ENCODE measurements at places on chromosomes 13 and 19.
A peak's percentile ranks its signal among the peaks of the same experiment; 100 is the strongest.

DNA sequence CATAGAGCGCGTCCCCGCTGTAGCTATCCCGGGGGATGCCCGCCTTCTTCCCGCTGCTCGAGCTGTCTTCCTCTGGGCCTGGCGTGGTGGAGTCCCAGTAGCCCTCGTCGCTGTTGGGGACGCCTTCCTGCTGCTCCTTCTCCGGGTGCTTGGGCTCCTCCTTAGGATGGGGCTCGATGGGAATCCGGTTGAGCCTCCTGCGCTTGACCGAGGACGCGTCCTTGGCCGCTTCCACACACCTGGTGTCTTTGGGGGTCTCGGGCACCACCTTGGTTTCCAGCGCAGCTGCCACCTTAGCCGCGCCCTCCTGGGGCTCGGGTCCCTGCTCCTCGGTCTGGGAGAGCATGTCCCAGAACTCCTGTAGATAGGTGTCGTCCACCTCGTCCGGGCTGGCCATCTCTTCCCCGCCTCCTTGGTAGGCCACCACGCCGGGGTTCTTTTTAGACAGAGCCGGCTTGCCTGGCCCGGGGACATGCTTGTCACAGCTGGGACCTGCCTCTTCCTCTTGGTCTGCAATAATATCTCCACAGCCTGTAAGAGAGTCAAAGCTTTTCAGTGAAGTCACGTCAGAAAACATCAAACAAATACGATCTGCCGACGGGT, 2.0 kb downstream of the AMER2 start:
- DNase-seq = no peak

GRCh38 chr19:4722671-4723594, 709 bp downstream of the DPP9 start:
- DNase-seq = peak; percentile 31

GRCh38 chr13:73551736-73552135, 492.9 kb downstream of the KLF5 start:
- DNase-seq = no peak

DNA sequence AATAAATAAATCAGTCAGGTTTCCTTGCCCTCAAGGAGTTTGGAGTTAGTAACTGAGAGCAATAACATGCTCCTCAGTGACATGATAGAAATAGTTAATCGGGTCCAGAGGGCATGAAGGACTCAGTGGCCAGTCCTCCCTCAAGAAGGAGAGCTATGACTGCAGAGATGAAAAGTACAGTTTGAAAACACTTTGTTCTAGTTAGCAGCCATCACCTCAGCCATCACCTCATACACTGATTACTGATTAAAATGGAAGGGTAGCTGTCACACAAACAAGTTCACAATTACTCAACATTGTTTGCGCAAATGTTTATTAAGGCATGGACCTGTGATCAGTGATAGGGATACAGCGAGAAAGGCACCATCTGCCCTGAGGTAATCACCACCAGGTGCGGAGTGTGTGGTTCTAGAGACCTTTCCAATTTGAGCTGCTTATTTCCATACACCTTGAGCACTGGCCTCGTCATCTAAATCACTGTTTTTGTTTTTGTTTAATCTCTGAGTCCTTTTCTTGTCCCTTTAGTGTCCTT, 85.3 kb upstream of the RAP2A start:
- DNase-seq = no peak

- peak; percentile 86 for DNase-seq
Measured at GRCh38 chr19:13104360-13104847, 1.7 kb upstream of the LYL1 start.

DNA sequence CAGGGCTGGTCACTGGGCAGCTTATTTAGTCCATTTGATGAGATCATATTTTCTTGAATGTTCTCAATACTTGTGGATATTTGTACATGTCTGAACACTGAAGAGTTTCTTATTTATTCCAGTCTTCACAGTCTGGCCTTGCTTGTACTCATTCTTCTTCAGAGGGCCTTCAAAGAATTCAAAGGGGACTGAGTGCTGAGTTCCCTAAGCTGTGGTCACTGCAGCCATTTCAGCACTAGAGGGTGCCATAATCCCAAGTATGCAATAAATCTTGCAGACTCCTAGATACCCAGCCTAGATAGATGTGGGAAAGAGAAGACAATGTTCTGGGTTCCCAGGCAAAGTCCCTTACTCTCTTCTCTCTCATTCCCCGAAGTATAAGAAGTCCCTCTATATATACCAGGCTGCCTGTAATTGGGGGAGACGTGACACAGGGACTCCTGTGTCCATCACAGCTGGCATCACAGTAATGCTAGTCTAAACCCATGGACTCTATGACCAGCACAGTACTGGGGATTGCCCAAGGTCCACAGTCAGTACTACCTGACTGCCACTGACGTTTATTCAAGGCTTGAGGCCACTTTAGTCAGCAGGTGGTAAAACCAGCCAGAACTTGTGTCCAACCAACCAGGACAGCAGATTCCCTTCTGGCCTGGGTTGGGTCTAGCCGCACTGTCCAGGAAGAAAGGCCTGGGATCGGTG, 8.9 kb upstream of the VN1R1 start:
- no peak for DNase-seq

GRCh38 chr19:43820098-43820883, 6.8 kb upstream of the ZNF283 start:
- DNase-seq = peak; percentile 51

DNA sequence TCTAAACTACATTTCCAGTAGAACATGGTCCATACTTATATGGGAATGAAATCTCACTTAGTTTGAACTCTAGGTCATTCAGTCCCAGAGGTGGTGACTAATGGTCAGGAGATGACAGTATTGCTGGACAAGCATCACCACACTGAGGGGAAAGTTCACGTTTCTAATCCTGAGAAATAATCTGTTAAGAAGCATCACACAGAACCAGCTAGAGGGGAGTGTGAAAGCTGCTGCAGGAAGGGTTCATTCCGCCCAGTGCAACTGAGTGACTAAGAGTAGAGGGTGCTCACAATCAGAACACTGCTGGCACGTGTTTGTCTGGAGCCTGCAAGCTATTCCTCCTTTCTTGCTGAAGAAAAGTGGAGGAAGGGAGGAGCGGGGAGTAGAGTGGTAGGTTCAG, 2.7 kb downstream of the COL4A1 start:
- DNase-seq = no peak

DNA sequence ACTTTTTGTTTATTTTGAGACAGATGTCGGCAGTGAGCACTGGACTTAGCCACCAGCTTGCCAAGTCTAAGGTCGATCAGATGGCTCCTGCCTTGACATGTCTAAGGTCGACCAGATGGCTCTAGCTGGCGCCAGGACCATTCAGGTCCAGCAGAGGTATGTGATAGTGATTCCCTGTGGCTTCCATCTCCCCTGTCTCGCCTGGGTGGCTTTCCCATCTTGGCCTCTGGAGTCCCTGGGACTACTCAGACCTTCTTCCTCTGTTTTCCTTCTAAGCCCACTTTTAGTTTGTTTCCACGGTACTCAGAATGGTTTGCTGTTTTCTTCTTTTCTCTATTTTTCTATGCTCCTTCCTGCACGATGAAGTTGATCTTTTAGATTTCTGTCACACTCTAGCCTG, 1435.7 kb downstream of the UQCRFS1 start:
- no peak for DNase-seq

DNA sequence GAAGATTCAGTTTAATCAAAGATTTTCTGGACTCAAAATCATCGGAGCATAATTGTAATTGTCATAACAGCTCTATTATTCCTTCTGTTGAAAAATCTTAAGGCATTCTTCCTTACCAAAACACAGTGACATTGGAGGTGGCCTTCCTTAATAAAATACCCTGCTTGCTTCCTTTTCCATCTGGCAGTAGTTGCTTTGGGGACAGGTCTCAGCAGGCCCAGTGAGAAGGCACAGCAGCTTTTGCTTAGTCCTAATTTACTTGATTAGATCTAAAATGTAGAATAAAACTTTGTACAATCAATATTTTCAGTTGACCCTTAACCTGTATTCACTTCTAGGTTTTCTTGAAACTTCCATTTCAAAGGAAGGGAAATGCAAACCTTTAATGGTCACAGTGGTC, 471.6 kb downstream of the PCDH20 start:
- no peak for DNase-seq

DNA sequence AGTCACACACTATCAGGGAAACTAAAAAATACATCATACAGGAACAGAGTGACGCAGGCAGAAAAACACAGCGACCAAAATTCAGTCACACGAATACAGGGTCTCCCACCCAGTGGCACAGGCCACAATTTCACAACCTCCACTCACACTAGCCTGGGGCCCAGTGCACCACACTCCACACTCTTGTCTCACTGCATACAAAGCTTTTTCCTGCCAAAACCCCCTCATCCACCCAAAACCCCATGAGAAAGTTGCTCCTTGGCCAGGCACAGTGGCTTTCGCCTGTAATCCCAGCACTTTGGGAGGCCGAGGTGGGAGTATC, 1.2 kb downstream of the S1PR5 start:
- DNase-seq = no peak

DNA sequence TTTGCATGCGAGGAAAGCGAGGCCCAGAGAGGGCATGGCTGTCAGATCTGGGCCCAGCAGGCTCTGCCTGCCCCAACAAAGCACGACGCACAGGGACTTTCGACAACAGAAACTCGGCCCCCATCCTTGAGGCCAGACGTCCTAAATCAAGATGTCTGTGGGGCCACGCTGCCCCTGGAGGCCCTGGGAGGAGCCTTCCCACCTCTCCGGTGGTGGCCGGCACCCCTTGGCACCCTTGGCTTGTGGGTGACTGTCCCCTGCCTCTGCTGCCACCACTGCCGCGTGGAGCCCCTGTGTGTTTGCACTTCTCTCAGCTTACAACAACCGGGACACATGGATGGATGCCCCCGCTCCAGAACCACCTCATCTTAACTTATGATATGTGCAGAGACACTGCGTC, 4.4 kb downstream of the WDR18 start:
- no peak for DNase-seq

GRCh38 chr19:51123802-51124201, 904 bp upstream of the SIGLEC9 start:
- DNase-seq = no peak

DNA sequence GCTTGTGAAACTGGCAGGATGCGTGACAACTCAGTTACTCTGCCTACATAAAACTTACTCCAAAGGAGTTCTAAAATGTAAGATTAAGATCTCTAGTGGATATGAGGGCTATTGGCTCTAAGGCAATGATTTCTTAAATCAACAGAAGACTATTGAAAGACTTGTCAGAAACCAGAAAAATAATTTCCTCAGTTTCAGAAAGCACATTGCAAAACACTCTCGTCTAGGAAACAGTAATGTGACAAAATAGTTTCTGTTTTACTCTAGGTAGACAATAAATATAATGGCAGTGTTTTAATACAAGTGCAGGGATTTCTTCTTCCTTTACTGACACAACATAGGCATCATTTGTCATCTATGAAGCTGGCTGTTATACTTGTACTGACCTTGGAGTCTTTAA, 230.1 kb downstream of the KCTD12 start:
- DNase-seq = no peak

DNA sequence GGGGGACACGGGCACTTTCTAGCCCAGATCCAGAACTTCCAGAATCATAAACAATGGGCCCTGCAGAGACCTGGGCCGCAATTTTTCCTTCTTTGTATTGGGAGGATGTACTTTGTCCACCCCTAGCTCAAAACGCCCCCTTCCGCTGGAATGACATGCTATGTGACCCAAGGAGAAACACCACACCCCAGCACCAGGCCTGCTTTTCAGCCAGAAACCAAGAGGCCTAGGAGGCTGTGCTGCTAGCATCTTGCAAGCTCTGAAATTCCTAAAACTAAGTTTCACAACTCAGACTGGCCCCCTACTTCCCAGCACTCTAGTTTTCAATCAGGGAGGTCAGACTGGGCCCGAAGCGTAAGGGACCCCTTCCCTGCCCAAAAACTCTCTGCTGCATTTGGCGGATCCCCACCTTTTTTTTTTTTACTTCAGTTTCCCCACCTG, 538 bp downstream of the LSM4 start:
- DNase-seq = peak; percentile 73

GRCh38 chr19:1857648-1858326, 5.6 kb downstream of the KLF16 start:
- DNase-seq = no peak

- DNase-seq = no peak
Measured at GRCh38 chr19:32567486-32567885, 13.5 kb upstream of the PDCD5 start.

- no peak for DNase-seq
Measured at GRCh38 chr13:44857061-44857460, 132.2 kb downstream of the NUFIP1 start.

- DNase-seq = no peak
Measured at GRCh38 chr13:57631596-57632275, at the start of gene PCDH17. Gene PCDH17, plus strand, starts transcription at chr13:57631744. Its CDS starts 803 bp downstream, at chr13:57632547.

- no peak for DNase-seq
Measured at GRCh38 chr13:99018418-99019180, 40.7 kb upstream of the DOCK9 start.

DNA sequence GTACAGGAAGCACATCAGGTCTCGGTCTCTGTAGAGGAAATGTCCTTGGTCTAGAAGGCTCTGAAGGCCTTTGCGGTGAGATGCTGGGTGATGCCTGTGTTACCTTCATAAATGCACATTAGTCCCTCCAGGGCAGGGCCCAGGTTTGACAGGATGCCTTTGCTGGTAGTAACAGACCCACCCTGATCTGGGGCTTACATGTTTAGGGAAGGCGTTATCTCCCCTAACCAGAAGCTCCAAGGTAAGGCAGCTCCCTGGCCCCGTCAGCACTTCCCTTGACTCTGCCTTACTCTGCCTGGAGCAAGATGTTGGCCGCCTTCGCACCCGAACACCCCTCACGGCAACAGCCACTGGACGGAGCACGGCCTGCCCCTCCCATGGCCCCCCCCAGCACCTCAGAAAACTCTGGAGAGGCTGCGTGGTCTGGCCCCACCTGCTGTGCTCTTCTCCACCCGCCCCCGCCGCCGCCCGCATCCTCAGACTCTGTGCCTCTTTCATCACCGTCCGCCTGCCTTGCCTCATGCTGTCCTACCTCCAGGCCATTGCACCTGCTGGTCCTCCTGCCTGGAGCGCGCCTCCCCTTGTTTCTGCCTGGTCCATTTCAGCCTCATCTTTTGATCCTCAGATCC, 9.1 kb downstream of the AP2A1 start:
- no peak for DNase-seq

- DNase-seq = no peak
Measured at GRCh38 chr13:26508885-26509284, 48.6 kb upstream of the WASF3 start.

DNA sequence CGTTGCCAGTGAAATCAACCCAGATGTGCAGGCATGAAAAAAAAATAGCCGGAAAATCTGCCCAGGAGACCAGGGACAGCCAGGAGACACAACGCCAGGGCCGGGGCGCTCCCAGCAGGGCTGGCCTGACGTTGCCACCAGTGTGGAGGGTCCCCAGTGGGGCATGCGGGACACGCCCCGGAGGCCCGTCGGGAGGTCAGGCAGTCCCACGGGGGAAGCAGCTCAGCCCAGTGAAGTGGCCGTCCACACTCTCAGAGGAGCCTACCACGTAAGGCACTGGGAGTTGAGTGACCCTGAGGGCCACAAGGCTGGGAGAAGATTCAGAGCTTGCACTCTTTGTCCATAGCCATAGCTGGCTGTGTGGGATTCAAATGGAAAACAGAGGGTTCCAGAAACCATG, 53.2 kb upstream of the GAS6 start:
- DNase-seq = no peak

DNA sequence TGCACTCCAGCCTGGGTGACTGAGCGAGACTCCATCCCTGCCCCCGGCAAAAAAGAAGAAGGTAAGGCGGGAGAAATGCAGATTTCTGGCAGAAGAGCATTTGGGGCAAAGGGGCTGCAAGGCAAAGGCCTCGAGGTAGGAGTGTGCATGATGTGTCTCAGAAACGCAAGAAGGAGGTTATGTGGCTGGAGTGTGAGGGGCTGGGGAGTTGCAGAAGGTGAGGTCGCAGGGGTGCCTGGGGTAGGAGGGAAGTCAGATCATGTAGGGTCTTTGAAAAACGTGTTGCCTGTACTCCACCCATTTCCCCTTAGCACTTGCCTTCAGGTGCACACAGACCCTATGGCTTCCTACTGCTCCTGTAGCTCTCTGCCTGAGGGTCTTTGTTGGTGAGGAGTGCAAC, 29.9 kb downstream of the KCTD15 start:
- DNase-seq = no peak
